ENCODE measurements at places on chromosomes 3 and 15.

GRCh38 chr15:62104401-62104800, 37.6 kb downstream of the C2CD4A start:
- no peak for DNase-seq

- DNase-seq: no peak
Observed at GRCh38 chr15:77093436-77093835, 22.5 kb upstream of the TSPAN3 start.

DNA sequence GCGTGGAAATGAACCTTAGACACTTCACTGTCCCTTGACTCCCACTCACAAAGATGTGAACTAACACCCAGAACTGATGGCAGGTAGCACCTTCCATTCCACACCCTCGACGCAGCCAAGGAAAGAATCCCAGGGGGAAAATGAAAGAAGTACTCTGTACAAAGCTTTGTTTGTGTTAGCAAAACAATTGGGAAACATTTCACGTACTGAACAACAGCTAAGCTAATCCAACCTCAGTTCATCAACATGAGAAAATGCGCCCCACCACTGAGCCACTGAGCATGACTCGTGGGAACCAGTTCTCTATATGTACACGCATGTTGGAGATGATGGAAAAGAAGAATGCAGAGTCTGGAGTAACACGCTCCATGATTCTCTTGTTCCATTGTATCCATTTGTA, 32.0 kb downstream of the CORO2B start:
- DNase-seq: no peak

DNA sequence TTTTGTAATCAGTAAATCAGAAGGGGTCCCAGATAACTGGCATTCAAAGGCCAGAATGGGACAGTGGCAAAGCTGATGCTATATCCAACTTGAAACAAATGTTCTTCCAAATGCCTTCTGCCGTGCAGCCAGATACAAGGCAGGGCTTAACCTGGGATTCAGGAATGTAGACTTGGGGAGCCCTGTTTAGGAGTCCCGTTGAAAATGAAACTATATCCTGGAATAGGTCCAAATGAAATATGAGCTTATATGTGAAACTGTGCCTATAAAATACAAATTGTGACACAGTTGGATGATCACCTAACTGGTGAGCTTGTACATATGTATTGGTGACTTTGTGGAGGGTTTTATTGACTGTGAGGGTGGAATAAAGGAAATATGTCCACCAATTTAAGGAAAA, 28.7 kb downstream of the FRMD4B start:
- DNase-seq: no peak

- no peak for DNase-seq
Observed at GRCh38 chr15:30956216-30957124, 35.0 kb downstream of the MTMR10 start.

DNA sequence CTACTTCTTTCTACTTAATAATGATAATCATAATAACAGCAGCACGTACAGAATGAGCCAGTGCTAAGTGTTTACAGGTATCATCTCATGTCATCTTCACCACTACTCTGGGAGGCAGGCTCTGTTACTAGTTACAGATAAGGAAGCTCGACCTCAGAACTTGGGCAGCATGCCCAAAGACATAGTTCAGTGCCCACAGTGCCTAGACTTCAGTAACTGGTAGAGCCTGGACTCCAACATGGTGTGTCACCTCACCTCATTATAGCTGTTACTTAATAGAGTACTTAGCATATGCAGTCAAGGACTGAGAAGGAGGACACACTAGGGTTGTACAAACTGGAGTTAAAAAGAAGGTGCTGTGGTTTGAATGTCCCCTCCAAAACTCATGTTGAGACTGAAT, 7.6 kb downstream of the GADL1 start:
- DNase-seq: no peak

- DNase-seq: no peak
Observed at GRCh38 chr3:112476346-112476745, 22.9 kb downstream of the BTLA start.

DNA sequence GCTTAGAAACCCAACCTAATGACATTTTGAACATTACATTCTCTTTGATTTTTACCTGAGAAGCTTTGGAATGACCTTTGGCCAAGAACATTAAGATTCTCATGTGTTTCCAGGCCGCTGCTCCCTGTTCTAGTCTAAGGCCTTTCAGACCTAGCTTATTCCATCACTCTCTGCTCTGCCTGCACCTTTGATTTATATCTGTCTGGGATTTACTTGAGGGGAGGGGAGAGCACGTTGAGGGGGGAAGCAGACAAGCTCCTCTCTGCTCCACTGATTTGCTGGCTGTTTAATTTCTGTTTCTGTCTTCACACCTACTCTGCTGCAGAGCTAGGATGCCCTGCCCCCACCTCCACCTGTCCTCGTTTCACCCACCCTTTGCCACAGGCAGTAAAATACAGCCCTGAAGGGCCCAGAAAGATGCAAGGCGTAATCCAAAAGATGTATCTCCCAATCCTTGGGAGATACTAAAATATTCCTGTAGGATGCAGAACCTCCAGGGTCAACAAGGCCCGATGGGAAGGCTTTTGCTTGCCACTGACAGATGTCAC, 429.8 kb downstream of the EPHB1 start:
- no peak for DNase-seq

- no peak for DNase-seq
Observed at GRCh38 chr3:65829228-65829627, 209.5 kb downstream of the MAGI1 start.

DNA sequence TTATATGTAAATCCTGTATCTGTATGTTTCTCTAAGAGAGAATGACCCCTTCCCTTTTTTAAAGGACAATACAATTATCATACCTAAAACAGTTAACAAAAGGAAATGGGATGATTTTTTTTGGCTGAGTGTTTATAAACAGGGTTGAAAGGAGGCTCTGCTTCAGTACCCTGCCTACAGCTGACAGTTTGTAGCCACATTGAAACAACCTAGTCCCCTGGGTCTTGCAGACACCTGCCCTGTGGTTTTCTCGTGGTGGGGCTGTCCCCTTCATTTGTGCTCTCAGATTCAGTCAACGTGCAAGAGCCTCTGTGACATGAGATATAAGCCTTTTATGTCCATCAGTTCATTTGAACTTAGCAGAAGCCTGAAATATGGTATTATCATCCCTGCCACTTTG, 2.3 kb upstream of the HMCES start:
- no peak for DNase-seq

DNA sequence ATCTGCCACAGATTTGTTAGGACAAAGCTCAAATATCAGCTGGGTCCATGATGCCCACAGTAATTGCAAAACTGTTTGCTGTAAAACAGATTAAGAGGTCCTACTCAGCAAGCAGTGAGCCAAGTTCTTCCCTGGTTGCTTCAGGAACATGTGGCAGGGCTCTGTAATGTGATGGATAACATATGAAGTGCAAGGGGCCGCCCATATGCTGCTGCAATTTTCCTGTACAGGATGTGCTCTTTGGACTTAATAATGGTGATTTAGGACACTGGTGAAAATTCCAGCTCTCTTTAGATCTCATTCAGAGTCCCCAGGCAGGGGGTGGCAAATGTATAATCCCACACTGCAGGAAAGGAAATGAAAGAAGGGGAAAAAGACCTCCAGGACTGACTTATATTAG, 289.4 kb downstream of the LSAMP start:
- peak; percentile 70 for DNase-seq

DNA sequence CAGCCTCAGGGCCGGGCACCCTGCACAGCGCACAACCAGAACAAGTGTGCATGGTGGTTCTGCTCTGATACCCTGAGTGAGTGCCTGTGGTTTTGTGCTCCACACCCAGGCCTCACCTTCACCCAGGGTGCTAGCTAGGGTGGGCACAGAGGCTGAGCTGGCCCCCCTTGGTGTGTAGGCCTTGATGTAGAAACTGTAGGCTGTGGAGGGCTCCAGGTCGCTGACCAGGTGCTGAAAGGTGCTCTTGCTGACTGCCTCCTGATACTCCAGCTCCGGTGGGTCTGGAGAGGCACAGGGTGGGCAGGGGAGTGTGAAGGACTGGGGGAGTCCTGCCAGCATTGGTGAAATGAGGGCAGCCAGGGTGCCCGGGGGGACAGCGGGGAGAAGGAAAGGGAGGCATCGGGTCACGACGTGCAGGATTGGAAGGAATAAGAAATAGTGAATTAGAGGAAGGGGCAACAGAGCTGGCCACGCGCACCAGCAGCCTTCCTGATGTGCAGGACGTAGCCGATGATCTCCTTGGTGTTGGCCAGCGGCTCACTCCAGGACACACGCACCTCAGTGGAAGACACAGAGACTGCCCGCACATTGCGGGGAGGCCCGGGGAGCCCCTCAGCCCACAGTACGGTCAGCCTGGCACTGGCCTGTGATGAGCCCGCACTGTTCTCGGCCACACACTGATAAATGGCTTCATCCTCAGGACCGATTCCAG, 26.6 kb downstream of the RNU5B-1 start:
- DNase-seq: no peak

DNA sequence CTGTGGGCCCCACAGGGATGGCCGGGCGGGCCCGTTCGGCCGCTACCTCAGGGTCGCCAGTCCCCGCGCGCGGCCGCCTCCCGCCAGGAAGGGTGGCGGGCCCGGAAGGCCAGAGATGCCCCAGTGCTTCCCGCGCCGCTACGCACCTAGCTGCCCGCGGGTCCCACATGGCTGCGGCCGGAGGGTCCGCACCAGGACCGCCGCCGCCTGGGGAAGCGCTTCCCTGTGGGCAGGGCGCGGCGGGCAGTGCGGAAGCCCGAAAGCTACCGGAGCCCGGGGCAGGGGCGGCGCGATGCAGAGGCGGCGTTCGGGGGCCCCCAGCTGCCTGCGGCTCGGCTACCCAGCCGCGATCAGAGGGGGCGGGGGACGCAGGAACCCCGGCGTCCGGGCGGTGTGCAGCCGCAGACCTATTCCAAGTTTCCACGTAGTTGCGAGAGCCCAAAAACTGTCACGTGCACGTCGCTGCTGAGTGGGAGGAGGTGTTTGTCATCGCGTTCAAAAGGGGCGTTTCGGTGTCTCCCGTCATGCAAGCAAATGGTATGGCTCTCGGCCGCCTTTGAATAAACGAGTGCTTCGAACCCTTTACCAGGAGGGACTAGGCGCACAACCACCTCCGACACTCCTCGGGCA, at the start of gene TRANK1:
Gene TRANK1, minus strand, starts transcription at position 414 of the 630 bp plus-strand sequence. Its CDS starts 245 bp downstream, at position 169.
- DNase-seq: peak; percentile 43

DNA sequence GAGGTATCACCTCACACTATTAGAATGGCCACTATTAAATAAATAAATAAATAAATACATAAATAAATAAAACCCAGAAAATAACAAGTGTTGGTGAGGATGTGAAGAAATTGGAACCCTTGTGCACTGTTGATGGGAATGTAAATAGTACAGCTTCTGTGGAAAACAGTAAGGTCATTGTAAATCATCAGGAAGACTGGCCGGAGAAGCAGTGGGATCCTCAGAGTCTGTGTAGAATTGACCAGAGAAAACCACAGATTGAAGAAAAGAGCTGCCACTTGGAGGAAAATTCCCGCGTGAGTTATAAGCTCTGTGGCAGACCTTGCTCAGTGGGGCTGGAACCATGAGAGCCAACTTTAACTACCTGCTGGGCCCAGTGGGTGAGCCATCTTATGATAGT, 92.0 kb downstream of the RAD18 start:
- no peak for DNase-seq

DNA sequence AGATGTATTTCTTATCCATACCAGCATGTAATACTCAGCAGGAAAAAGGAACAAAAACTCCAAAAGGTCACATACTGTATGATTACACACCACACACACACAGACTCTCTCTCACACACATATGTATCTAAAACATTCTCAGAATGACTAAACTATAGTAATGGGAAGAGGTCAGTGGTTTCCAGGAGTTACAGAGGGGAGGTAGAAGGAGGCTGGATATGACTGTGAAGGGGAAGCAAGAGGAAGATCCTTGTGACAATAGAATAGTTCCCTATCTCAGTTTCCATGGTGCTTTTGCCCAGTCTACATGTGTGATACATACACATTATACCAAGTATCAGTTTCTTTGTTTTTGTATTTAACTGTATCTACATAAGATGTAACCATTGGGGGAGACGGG, 190.1 kb downstream of the IL5RA start:
- DNase-seq: no peak

DNA sequence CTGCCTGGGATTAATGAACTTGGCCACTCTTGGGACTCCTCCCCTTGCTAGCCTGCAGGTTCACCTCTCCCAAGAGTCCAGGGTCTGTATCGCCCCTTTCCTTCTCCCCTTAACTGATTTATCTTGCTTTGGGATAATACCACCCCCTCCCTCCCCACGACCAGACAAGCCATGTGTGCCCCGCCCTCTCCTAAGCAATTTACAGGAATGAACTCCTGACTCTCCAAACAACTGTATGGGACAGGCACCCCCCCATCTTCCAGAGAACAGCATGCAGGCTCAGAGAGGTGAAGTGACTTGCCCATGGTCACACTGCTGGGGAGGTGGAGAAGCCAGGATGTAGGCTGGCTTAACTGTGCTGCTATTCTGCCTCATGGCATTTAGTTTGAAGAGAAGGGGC, 46.8 kb downstream of the RGMA start:
- DNase-seq: no peak

DNA sequence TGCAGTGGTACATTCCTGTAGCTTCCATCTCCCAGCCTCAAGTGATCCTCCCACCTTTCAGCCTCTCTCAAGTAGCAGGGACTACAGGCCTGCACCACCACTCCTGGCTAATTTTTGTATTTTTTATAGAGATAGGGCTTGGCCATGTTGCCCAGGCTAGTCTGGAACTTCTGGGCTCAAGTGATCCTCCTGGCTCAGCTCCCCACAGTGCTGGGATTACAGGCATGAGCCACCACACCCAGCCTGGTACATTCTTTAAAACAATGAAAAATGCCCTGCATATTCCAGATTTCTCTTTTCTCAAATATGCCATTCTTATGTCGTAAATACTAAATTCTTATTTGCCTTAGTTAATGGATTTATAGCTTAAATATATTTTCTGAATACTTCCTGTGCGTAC, 581.4 kb downstream of the MECOM start:
- DNase-seq: no peak

DNA sequence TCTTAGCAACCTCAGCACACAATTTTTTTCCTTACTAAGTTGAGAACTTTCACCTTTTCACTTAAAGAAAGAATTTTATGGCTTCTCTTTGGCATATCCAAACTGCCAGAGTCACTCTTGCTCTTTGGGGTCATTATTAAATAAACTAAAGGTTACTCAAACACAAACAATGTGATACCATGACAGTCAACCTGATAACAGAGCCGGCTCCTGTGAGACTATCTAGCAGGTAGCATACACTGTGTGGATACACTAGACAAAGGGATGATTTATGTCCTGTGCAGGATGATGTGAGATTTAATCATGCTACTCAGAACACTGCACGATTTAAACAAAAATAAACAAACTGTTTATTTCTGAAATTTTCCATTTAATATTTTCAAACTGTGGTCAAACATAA, 35.6 kb downstream of the LRRFIP2 start:
- no peak for DNase-seq

Data from NCI-H2081 (cell line).